T1000 (cell line): ENCODE measurements at places on chromosomes 4 and X.

DNA sequence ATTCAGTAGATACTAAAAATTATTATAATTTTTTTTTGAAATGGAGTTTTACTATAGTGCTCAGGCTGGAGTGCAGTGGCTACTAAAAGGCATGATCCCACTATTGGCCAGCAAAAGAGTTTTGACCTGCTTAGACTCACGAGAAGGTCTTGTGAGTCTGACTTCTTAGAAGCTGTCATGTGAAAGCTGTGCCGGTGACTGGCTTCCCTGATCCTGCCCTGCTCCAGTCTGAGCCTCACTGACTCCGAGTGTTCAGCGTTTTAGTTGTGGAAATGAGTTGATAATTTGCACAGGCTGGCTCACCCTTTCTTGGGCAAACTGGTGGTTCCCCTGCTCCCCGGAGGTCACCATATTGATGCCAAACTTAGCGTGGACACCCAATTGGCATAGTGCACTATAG is 16.4 kb upstream of the CXCL8 start:
- no peak for DNase-seq

GRCh38 chr4:118712872-118713271 is 27.7 kb downstream of the METTL14 start:
- DNase-seq, result no peak

- DNase-seq, result no peak
These were observed 18.1 kb downstream of the SEC24B start for GRCh38 chr4:109451544-109452273.

DNA sequence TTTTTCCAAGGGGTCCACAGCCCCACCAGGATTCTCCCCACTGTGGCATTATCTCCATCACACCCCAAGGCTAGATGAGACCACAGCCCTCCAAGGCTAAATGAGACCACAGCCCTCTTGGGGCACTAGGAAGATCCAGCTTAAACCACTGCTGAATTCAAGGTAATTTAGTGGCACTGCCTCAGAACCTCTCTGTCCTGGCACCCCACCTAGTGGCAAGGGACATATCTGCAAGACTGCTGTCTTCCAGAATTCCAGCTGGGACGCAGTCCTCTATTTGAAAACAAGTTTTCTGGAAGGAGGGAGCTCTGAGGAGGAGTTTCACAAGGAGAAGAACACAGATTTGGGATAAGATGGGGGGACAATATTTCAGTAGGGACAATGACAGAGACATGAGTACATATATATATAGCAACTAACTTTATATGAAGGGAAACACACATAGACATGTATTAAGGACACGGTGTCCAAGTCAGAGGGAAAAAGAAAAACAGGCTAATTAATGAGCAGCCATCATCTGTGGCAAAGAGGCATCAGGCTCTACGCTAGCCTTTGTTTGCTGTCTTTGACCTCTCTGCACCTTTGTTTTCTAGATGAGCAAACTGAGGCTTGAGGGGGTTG is 9.3 kb downstream of the CETN2 start:
- no peak for DNase-seq

GRCh38 chrX:7614616-7615015 is 228.4 kb upstream of the VCX start:
- DNase-seq, result no peak

DNA sequence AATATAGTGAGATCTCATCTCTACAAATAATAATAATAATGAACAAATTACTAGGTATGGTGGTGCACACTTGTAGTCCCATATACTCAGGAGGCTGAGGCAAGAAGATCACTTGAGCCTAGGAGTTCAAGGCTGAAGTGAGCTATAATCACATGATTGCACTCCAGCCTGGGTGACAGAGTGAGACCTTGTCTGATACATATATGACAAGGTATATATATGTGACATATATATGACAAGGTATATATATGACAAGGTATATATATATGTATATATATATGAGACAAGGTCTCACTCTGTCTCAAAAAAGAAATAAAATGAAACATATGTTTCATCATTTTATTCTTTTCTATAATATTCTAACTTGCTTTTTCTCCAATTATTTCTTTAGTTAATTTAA is 278.1 kb upstream of the TET2 start:
- no peak for DNase-seq

DNA sequence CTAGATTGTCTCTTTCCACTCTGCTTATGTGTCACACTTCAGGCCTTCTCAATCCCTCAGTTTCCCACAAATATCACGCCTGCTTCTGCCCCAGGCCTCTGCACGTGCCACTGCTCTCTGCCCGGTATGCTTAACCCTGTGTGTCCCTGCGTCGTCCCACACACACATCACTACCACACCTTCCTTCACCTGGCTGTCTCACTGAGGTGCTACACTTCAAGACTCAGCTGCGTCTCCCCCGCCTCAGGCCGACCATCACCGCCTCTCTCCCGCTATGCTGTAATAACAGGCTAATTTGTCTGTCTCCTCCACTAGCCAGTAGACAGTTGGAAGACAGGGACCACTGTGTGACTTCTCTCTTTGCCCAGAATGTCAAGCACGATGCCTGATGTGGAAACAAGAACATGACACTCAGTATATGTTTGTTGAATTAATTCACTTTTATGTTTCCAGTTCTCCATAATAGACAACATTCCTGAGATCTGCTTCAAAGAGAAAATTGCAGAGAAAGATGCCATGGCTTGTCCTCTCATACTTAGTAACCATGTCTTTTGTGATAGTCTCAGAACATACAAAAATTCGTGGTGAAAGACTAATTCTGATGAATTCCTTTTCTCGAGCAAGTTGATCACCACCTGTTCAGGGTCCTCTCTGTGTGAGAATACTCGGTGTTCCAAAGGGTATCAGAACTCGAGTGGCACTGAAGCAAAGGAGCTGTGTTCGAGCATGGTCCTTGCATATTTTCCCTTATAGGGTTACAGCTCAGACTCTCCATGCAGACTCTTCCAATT is 54.2 kb downstream of the AFAP1 start:
- DNase-seq, result no peak

DNA sequence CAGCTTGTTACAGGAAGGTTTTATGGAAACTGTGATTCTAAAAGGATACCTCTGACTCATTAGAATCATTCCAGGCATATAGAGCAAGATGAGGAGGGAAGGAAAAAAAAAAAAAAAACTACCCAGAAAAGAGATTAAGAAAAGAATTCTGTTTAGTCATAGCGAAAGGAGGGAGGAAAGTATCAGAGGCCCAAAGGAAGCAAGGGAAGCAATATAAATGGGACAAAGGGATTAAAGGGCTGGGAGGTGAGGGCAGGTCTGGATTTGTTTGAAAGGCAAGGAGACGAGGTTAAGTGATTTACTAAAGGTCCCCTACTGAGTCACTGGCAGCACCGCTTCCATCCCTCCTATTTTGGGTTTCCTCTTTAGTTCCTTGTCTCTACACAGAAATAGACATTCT is 88.6 kb upstream of the IL1RAPL1 start:
- no peak for DNase-seq

DNA sequence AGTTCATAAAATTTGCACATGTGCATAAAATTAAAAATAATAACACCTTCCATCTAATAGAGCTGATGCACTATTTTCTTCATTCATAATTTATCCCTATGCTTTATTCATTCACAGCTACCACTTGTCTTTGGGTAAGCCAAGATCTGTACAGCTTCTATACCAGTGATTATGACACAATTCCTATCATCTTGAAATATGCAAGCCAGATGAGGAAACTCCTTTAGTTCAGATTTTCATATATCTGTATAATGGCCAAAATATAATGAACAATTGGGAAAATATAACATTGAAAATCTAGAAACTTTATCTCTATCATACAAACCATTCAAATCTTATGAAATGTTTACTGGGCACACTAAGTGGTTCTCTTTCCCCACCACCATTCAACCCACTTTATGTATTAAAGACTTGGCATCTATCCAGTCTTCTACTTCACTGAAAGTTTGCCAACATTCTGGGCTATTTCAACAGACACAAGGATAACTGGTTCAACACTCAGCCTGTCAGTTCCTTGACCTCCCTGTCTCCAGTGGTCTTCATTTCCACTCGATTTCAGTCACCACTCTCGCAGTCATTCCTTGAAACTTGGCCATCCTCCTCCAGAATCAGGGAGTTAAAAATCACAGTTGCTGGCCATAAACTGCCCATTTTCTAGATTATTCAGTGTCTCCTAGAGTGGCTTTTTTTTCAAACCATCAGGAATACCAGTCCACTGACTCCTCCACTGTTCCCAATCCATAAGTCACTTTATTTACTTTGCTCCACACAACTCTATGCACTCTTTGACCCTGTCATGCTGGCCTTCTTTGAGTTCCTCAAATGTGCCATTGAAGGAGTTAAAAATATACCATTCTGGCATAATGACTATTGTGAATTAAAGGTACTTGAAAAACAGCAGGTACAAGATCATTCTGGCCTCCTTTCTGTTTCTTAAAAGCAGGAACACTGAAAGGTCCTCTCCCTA is 85.5 kb downstream of the CAMK2D start:
- DNase-seq, result no peak

- DNase-seq, result peak; percentile 37
These were observed 5.8 kb downstream of the LAS1L start for GRCh38 chrX:65528705-65529340.

- DNase-seq, result peak; percentile 41
These were observed 29.6 kb downstream of the ADH7 start for GRCh38 chr4:99405433-99406115.

GRCh38 chr4:150289198-150289597 is 211.0 kb downstream of the DCLK2 start:
- no peak for DNase-seq

GRCh38 chr4:75248770-75249407 is 265.3 kb downstream of the RCHY1 start:
- DNase-seq, result no peak

- DNase-seq, result no peak
These were observed 820.3 kb upstream of the PCDH10 start for GRCh38 chr4:132328761-132329160.

DNA sequence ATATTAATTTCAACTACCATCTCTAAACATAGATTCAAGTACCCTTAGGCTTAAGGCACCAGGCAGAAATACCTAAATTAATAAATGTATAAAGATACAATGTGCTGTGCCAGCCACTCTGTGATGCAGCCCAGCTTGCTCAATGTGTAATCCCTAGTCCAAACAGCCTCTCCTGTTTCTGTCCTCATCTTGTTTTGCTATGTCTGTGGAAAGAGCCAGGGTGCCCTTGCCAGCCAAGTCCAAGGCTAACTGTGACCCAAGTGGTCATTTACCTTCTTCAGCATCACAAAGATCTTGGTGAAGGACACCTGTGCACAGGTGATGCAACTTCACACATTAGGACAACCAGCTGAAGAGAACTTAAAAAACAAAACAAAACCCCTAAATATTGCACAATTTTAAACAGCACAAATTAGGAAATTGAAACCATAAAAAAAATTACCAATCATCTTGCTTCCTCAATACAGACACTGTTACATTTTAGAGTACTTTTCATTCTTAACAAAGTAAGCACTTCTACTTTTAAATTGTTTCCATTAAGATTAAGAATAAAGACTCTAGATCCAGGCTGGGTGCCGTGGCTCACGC is 89.6 kb downstream of the C4orf51 start:
- DNase-seq, result no peak

GRCh38 chrX:41377624-41378023 is 43.7 kb downstream of the DDX3X start:
- no peak for DNase-seq

GRCh38 chr4:124958847-124959246 is 246.3 kb upstream of the ANKRD50 start:
- no peak for DNase-seq

DNA sequence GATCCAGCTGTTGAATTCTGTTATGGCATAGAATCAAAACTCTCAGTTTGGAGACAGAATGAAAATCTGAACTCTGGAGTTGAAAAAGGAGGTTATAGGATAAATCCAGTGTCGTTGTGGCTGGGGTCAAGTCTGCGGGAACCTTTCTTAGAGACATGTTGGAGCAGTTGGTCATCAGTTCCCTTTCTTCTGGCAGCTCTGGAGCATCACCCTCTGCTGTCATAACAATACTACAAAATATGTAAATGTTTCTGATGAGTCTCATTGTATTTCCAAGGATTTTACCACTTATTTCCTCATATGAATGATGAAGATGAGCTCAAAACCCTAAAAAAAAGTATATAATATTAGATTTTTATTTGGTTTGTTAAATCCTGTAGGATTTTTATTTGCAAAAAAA is 7.5 kb downstream of the TLR10 start:
- DNase-seq, result no peak

- DNase-seq, result no peak
These were observed 107.5 kb upstream of the AMOT start for GRCh38 chrX:112947981-112948615.

DNA sequence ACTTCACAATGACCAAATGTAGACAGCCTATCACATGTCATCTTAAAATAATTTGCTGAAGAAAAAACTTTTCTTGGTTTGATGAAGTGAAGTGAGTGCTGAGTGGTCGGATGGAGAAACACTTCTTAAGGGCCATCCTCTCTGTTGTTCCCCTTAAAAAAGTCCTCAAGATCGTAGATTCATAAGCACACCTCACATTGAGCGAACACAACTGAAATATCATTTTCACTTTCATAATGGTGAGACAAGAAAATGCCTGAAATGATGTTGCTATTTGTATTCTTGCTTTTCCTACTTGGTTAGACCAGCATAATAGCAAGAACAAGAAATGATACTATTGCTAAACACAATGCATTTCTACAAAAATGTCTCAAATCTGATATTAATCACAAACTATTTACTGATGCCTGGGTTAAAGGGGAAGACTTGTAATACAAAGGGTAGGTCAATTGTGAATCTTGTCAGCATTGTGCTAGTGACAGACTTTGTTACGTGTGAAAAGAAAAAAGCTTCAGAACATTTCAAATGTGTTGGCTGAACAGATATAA is 305.6 kb upstream of the NR3C2 start:
- DNase-seq, result no peak

- no peak for DNase-seq
These were observed 164.8 kb upstream of the PITX2 start for GRCh38 chr4:110787707-110788106.

DNA sequence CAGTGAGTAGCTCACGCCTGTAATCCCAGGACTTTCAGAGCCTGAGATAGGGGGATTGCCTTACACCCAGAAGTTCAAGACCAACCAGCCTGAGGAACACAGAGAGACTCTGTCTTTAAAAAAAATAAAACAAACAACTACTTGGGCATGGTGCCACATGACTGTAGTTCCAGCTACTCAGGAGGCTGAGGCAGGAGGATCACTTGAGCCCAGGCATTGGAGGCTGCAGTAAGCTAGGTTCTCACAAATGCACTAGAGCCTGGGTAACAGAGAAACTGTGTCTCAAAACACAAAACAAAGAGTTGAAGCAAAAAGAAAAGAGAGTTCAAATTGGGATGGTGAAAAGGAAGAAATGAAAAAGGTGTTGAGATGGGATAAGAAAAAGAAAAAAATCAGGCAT is 10.8 kb downstream of the CAMK2D start:
- no peak for DNase-seq
